ENCODE measurements at places on chromosomes 7 and 10.

- DNase-seq: no peak
These were observed 2.8 kb downstream of the GIMAP5 start for GRCh38 chr7:150740053-150740452.

DNA sequence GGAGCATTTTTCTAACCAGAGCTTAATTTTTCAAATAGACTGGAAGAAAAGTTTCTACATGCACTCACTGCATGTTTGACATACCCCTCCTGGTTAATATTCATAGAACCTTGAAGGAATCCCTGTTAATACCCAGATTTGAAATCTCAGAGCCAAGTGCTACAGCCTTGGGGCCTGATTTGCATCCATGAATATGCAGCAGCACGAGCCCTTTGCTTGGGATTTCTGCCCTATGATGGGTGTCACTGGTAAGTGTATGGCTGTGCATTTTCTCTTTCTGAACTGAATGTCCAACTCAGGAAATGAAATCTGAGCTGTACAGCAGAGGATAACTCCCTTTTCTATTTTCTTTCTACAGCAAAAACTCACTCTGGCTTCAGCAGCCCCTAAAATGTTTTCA, 1157.5 kb downstream of the XPNPEP1 start:
- no peak for DNase-seq

- no peak for DNase-seq
These were observed 64.7 kb upstream of the THSD7A start for GRCh38 chr7:11896663-11897062.

GRCh38 chr7:42262964-42263363, 26.0 kb upstream of the GLI3 start:
- no peak for DNase-seq

GRCh38 chr10:129294944-129295343, 172.1 kb upstream of the MGMT start:
- no peak for DNase-seq

DNA sequence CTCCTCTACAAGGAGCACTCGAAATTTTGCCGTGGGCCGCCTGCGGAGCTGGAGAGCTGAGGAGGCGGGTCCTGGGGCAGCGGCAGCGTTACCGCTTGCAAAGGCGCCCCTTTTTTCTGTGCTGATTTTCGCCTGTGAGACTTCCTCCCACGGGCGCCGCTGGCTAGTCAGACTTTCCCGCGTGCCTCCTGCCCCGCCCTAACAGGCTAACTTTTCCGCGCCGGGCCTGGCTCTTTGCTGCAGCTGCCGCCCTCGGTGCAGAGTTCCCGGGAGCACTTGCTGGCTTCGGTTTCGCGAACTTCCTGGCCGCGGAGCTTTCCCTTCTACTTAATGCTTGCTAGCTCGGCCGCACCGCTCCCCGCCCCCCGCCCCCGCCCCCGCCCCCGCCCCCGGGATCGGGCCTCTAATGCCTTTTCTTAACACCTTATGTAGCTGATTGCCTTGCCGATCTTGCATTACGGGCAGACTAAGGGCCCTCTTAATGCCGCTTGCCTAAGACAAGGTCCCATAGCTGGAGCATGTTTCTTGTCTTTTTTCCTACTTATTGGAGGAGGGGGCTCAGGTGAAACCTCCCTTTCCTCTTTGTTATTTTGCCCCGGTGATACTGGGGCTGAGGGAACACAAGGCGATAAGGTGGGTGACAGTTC, 37.9 kb upstream of the RASGEF1A start:
- no peak for DNase-seq

GRCh38 chr10:49605939-49606509, 4.1 kb upstream of the SLC18A3 start:
- DNase-seq: no peak

- DNase-seq: no peak
These were observed 42.7 kb downstream of the ZMIZ1 start for GRCh38 chr10:79111427-79111826.

GRCh38 chr10:128881086-128881485, 586.0 kb upstream of the MGMT start:
- no peak for DNase-seq

DNA sequence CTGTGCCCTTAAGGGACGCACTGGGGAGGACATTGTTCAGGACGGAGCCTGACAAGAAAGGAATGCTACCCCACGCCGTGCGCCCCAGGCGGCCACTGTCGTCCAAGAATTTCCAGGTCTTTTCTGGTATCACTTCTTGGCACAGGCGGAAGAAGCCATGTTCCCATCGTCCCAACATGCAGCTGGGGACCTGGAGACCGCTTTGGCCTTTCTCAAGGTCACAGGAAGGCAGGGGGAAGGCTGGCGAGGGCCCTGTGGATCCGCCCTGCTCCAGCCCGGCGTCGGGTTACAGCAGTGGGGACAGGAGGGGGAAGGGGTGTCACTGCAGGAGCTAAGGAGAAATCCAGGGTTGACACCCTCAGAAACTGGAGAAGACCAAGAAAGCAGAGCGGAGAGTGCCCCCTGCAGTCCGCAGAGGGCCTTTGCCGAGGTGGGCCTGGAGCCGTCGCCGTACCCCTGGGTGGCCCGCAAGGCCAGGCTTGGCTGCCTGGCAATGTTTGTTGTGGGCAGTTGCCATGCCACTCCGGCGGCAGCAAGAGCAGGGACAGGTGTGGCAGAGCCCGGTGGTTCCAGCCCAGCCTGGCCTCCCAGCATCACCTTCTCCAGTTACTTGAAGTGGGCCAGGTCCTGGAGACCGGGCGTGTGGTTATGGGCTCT, 104.1 kb downstream of the LHPP start:
- DNase-seq: no peak

DNA sequence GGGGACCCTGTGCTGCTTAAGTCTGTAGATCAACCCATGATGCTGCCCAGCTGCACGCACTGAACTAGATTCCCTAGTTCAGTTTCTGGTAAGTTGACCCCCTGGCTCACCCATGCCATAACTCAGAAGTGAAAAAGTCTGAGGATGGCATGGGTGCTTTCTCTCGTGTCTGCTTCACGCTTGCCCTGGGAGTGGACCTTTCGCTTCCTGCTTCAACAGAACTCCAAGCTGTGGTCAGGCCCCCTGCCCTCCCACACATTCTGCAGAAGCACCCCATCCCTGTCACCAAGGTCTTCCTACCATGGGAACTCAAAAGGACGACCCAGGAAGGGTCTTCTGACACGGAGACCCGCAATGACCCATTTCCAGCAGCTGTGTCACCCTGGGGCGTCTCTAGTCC, 39.9 kb downstream of the LRRC18 start:
- DNase-seq: no peak

DNA sequence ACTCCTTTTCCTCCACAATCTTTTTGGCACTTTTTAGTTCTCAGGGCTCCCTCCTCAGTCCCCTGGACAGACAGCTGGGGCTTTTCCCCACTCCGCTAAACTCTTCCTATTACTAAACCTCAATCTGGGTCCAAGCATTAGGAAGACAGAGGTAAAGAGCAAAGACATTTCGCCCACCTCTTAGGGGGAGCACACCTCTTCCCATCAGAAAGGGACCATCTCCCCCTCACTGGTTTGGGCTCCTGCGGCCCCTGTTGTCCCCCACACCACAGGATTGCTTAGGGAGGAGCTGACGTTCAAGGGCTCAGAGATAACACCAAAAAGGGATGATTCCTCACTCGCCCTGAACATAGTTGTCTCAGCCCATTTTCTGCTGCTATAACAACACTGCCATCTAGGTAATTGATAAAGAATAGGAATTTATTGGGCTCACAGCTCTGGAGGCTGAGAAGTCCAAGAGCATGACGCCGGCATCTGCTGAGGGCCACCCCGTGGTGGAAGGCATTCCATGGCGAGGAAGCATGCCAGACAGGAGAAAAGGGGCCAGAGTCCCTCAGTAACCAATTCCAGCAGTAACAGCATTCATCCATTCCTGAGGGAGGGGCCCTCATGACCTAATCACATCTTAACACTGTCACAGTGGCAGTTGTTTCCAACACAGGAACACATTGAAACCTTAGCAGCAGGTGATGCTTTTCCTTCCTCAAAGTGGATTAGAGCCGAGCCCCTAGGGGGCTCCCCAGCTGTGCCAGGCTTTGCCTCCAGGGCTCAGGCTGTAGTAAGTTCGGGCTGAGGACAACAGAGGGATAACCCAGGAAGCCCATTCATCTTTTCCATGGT, 209.6 kb downstream of the EBF3 start:
- peak; percentile 2 for DNase-seq

GRCh38 chr10:52523696-52524095, 209.6 kb downstream of the DKK1 start:
- no peak for DNase-seq

DNA sequence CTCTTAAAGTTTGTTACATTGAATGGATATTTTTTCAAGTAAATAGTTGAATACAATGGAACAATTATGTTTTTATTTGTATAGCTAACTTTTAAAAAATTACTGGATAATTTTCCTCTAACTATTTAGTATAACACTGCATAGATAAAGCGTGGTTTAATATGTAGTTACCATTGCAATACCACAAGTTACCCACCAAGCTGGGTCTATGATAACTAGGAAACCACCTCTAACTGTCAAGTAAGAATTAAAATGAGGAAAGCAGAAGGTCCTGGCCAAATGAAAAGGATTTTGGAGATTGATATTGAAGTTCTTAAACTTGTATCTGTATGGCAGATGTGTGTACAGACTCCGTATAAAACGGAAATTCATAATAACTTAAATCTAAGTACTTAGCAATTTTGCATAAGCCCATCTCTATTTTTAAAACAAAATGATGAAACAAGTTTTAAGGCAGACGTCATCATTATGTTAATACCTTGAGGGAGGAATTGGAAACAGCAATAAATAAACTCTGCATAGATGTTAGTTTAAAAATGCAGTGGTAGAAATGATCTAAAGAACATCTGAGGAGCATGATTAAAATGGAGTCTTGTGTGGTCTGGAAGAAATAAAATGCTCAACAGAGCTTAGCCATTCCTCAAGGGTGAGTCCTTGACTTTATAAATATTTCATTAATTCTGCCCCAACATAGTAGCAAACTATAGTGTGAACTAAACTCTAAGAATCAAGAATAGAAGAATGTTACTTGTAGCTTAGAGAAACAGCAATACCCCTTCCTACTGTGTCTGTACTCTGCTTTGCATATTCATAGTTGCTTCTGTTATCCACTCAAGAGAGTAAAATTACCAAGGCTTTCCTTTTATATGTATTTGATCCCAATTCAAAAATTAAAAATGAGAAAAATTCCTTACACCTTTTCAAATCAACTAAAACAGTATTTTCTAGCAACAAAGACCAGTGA, 206.4 kb upstream of the FERD3L start:
- DNase-seq: no peak

- no peak for DNase-seq
These were observed 39.8 kb downstream of the CDH23 start for GRCh38 chr10:71436268-71437125.

- DNase-seq: no peak
These were observed 1.1 kb upstream of the ARPC1A start for GRCh38 chr7:99324559-99324958.

GRCh38 chr7:152144557-152145245, 119.2 kb downstream of the GALNT11 start:
- DNase-seq: no peak

DNA sequence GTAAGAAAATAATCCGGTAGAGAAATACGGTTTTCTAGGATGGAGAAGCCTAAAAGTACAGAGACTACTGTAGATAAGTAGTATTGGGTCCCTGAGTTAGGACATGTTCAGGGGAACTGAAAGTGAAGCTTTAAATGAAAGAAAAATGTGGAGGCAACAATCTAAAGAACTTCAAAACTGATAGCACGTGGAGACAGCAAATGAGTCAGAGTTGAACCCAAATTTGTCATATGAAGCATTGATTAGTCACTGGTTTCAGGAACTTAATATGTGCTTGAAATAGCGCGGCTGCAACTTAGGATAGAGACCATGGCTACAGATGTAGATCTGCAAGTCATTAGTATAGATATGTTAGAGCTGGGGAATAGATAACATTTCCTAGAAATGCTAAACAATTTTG, 1138.6 kb upstream of the SORCS1 start:
- DNase-seq: no peak

DNA sequence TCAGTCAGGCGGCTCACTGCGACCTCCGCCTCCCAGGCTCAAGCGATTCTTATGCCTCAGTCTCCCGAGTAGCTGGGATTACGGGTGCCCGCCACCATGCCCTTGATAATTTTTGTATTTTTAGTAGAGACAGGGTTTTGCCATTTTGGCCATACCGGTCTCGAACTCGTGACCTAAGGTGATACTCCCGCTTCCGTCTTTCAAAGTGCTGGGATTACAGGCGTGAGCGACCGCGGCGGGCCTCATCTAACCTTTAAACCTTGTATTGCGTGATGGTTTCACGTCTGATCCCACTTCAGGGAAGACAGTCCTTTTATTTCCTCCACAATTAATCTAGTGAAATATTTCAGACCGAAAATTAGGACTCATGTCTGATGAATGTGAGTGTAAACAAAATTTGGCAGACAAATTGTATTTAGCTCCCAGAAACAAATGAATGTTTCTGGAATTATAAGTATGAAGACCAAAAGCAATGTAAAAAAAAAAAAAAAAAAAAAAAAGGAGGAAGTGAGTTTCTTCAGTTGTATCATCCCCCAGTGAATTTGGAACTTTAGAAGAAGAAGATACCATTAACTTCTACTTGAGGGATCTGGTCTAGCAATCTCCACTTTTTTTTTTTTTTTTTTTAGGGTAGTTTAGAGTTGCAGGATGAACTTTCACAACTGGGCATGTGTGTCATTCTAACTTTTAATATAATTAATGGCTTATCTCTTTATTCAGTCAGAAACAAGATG, 1.6 kb downstream of the NUP42 start:
- no peak for DNase-seq

DNA sequence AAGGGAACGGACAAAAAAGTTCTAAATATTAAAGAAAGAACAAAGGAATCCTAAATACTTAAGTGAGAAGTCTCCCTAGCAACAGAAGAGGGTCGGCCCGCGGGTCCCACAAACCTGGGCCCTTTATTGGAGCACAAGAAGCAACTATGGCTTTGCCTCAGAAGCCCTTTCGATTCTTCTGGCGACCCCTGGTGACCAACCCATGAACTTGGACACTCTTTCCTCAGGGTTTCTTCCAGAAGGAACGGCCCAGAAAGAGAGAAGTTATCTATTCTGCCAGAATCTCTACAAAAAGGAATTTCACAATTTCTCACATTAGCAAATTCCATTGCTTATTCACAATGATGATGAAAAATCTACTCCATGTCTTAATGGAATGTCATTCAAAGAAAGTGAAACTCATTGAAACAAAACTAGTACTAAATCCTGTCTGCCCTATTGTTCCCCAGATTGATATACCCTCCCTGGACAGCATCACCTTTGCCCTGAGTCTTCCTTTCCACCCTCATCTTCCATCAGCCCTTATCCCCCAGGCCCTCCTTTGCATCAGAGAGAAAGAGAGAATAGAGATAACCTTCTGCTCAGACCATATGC, 43.7 kb downstream of the CPVL start:
- DNase-seq: no peak

GRCh38 chr10:22666287-22667092, 47.9 kb downstream of the PIP4K2A start:
- DNase-seq: no peak

DNA sequence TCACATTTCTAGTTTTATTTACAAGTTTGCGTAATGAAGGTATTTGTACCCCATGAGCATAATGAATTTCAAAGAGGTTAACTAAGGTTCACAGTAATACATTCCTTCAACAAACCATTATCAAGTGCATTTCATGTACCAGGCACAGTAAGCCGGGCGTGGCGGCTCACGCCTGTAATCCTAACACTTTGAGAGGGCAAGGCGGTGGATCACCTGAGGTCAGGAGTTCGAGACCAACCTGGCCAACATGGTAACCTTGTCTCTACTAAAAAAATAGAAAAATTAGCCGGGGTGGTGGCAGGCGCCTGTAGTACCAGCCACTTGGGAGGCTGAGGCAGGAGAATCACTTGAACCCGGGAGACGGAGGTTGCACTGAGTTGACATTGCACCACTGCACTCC, 4.3 kb upstream of the EIF3A start:
- no peak for DNase-seq

GRCh38 chr7:39609113-39609934, 14.0 kb upstream of the RALA start:
- DNase-seq: no peak

Measured in central memory CD8-positive, alpha-beta T cell (primary cell).